ENCODE measurements at places on chromosomes 12 and 14.
A peak's percentile ranks its signal among the peaks of the same experiment; 100 is the strongest.

DNA sequence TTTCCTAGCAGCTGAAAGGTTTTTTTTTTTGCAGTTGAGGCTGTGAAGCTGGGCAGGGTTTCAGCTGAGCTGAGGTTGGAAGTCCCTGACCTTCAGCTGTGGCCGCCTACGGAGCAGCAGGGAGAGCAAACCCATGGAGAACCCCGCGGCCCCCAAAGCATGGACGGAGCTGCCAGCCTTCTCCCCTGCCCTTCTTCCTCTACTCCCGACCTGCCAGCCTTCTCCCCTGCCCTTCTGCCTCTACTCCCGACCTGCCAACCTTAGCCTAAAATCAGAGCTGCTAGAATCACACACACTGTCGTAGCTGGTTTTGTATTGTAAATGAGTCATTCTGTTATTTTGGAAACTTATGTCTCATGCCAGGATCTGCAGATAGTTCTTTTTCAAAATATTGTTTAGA is 74.6 kb downstream of the PPP2R5C start:
- DNase-seq, result no peak

DNA sequence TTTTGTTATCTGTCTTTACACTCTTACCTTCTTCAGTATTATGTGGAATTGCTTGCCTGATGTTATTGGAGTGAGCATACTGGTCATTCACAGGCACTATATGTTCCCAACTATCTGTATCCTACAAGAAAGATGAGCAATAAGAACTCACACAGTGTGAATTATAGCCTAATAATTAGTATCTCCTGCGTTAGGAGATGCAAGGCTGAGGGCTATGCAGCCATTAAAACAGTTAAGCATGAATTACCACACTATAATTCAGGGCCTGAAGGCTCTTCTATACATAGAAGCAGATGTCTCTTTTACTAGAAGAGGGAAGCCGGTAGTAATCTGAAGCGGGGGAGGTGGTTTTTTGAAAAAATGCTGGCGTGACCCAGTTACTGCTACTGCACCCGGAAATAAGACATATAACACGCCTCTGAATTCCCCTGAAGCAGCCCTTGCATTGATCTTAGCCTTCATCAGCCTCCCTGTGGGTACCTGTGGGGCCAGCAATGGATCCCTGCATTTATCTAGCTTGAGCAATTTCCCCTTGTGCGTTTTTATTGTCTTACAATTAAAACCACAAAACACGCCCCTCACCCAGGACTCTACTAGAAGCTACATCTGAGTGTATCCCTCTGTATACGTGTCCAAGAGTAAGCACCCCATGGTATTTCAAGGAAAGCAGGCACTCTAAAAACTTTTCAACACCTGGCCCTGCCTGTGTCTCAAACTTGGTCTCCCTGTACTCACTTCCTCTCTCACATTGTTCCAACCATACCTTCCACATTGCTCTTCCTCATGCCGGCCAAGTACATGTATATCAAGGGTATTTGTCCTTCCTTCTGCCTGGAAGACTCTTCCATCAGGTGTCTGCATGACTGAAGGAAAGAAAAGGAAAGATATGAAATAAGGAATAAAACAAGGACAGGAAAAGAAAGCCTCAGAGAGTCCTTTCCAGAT is 210.9 kb upstream of the ARID2 start:
- peak; percentile 22 for DNase-seq

- no peak for DNase-seq
Measured at GRCh38 chr14:20472536-20473169, 3.4 kb downstream of the PNP start.

DNA sequence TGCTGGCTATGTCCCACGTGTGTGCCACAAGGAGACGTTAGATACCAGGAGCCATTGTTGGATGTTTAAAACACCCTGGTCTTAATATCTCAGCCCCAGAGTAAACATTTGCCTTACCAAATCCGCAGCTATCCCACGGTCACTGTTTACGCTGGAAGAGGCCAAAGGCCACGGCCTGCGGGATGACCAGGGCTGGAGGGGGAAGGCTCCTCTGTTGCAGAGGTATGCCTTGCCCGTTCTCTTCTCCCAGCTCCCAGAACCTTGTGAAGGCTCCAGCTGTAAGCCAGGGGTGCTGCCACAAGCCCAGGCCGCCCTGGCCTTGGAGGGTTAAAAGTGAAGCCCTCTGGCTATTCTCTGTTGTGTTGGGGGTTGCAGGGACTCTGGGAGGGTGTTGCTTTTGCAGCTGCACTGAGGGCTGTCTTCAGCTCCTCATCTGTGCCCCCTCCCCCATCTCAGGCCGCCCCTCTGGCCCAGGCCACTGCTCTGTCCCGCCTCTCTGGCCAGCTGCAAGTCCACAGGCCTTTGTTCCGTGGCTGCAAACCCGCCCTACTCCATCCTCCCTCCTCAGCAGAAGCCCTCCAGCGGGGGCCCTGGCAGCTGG is 2.5 kb downstream of the PLEKHG3 start:
- DNase-seq, result no peak

GRCh38 chr12:16076557-16076956 is 165.4 kb downstream of the DERA start:
- no peak for DNase-seq

DNA sequence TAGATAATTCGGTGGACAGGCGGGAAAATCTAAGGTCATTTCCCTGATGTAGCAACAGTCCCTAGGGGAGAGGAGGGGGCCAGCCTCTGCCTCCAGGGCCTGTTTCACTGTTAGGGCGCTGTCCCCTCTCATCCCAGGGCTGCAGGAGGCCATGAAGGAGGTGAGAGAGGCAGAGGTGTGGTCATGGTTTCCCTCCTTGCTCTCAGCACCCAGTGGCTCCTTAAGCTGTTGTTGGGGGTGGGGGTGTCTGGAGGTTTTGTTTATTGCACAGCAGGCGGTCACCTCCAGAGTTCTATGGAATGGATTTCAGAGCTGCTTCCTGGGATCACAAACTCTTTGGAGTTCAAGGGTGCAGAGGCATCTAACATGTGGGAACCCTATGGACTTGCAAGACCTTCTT is 212.5 kb upstream of the RTL1 start:
- no peak for DNase-seq

DNA sequence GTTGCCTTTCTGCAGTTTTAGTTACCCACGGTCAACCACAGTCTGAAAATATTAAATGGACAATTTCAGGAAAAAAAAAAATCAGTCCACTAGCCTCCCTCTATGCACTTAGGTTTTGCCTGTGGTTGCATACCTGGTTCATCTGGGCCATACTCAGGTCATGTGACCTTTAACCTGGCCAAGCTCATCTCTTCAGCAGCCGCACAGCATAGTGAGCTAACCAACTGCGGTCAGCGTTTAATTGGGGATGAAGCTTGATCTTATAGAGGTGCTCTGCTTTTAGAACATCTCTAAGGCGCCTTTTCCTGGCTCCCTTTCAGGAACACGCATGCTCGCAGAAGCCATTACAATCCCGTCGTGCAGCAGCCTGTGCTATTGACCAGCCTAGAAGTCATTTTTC is 177.2 kb upstream of the HMGA2 start:
- no peak for DNase-seq

- no peak for DNase-seq
Measured at GRCh38 chr12:45938566-45938965, 51.8 kb downstream of the SCAF11 start.

- DNase-seq, result no peak
Measured at GRCh38 chr14:100786131-100786530, 39.8 kb upstream of the MEG3 start.

- no peak for DNase-seq
Measured at GRCh38 chr14:96806836-96807235, 9.7 kb downstream of the VRK1 start.

GRCh38 chr14:104397956-104398355 is 181.6 kb upstream of the C14orf180 start:
- DNase-seq, result no peak

DNA sequence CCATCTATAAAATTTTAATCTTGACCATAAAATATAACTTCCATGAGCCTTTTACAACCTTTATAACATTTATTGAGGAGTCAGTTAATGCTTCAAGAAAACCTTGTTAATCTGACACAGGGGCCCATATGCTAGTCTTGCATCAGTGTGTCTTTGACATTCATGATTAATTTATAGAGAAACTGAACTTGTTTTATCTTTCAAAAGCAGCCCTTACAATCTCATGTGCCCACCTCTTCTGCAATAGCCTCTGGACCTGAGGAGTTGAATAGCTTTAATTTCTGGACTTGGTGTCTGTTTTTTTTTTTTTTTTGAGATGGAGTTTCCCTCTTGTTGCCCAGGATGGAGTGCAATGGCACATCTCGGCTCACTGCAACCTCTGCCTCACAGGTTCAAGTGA is 8.6 kb upstream of the LPCAT3 start:
- DNase-seq, result no peak

DNA sequence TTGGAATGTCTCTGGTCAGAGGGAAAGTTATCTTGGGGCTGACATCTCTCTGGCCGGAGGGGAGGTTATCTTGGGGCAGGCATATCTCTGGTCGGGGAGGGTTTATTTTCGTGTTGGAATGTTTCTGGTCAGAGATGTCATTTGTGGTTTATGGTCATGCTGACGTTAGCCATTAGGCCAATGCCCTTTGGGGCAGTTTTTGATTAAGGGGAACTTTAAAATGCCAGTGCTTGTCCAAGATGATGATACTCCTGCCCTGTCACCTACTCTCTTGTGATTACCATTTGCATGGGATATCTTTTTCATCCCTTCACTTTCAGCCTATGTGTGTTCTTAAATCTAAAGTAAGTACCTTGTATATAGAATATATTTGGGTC is 29.0 kb upstream of the A2M start:
- no peak for DNase-seq

GRCh38 chr12:119208626-119209061 is 29.9 kb downstream of the HSPB8 start:
- DNase-seq, result no peak

DNA sequence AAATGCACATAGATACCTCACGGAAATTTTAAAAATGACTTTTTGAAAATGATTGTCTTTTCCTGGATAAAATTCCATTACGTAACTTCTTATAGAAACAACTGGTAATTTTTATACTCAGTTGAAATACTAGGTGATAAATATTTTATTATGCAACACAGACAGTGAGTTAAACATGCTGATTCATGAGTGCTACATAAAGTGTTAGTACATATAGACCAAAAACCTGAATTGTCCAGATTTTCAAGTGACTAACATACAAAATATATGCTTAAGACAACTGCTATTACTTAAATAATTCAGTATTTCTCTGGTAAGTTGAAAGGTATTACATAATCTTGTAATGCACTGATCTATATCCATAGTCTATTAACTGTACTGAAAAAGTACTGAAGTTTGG is 11.9 kb downstream of the PTPRO start:
- DNase-seq, result no peak

GRCh38 chr14:96639550-96639949 is 137.4 kb downstream of the PAPOLA start:
- no peak for DNase-seq

- peak; percentile 89 for DNase-seq
Measured at GRCh38 chr14:104768437-104769323, 15.7 kb downstream of the SIVA1 start.

- DNase-seq, result no peak
Measured at GRCh38 chr14:76467711-76468155, 91.8 kb downstream of the ESRRB start.

GRCh38 chr14:39641224-39641623 is 209.0 kb upstream of the FBXO33 start:
- no peak for DNase-seq

GRCh38 chr12:13117029-13117428 is 13.6 kb upstream of the GSG1 start:
- no peak for DNase-seq

- DNase-seq, result no peak
Measured at GRCh38 chr12:3869865-3870264, 3.3 kb downstream of the PARP11 start.

DNA sequence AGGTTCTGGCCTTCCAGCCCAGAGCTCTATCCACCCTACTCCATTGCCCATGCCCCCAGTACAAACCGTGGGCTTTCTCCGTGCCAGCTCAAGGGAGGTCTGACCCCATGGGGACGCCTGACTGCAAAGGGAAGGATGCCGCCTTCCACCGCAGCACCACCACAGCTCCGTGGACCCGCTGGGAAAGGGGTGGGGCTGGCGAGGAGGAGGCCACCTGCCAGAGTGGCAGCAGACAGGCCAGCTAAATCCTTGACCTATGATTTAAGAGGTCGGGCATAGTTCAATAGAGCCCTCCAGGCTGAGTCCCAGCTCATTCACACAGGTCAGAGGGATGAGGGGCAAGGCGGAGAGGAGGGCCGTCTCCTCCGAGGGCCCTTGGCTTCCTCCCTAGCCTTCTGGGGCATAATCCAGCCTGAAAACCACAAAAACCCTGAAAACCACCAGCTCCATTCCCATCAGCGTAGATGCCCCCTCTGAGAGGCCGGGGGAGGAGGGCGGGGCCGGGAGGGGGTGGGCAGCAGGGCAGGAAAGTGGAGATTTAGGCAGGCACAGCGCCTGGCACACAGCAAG is 14.9 kb upstream of the FIGNL2 start:
- no peak for DNase-seq

DNA sequence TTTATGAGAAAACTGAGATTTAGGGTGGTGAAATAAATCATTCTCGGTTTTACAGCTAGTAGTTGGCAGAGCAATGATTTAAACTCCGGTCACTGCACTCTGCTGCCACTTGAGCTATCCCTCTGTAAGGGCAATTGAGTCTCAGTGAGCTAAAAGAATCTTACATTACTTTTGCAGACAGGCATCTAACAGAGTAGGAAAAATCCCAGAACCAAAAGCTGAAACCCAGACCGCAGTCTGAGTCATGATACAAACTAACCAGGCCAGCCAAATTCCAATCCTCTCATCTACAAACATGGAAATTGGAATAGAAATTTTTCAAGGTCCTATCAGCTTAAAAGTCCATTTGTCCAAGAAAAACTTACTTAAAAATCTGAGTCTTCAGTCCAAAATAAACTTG is 73.7 kb downstream of the ANKS1B start:
- DNase-seq, result no peak

- DNase-seq, result no peak
Measured at GRCh38 chr14:105421723-105422615, 2.3 kb downstream of the MTA1 start.

DNA sequence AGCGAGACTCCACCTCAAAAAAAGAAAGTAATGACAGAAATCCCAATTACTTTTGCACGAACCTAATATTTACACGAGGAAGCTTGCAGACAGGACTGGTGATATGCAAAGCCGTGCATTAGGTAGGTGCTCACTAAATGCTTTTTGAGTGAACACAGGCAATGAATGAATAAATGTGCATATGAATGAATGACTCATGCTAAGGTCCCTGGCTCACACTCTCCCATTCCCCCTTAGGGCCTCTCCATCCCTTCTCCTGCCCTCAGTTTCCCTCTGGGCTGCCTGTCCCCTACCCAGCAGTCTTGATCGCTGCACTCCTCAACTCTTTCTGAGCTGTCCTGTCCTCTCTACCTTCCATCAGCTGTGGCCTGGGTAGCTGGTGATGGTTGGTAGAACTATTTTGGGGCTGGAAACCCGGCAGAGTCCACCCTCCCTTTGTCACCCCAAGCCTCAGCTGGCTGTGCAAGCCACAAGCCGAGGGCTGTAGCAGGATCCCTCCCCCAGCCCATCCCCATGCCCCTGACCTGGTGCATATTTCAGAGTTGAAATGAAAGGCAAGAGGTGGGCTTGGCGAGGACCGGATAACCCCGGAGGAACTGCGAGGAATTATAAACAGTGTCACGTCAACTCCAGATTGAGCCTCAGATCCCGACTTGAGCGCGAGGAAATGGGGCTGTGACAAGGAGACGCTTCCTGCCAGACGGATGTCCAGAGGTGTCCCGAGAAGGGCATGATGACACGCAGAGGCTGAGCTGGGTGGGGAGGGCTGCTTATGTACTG is 191.7 kb upstream of the GSC start:
- no peak for DNase-seq

All from stimulated activated CD4-positive, alpha-beta T cell treated with anti-CD3 and anti-CD28 coated beads, TNF-alpha, amount 100 ng/mL, for 24 hours (primary cell).